ENCODE measurements at places on chromosomes 5 and 9. TPM values are rescaled to one million over a fixed set of nuclear protein-coding genes. Genes with fewer than 3 reads are reported as not detected.

GRCh38 chr9:33294670-33295432, 4.5 kb downstream of the NFX1 start:
- peaks cover 82% of the 10 kb centered on the region for H3K4me1 ChIP-seq
- H3K27ac ChIP-seq = peak overlapping the region; percentile 74

GRCh38 chr5:96035796-96036195, 74.1 kb upstream of the ELL2 start:
- H3K36me3 ChIP-seq = no peaks in the 10 kb centered on the region
- H3K27ac ChIP-seq = no peak overlapping the region
- no peak for DNase-seq

DNA sequence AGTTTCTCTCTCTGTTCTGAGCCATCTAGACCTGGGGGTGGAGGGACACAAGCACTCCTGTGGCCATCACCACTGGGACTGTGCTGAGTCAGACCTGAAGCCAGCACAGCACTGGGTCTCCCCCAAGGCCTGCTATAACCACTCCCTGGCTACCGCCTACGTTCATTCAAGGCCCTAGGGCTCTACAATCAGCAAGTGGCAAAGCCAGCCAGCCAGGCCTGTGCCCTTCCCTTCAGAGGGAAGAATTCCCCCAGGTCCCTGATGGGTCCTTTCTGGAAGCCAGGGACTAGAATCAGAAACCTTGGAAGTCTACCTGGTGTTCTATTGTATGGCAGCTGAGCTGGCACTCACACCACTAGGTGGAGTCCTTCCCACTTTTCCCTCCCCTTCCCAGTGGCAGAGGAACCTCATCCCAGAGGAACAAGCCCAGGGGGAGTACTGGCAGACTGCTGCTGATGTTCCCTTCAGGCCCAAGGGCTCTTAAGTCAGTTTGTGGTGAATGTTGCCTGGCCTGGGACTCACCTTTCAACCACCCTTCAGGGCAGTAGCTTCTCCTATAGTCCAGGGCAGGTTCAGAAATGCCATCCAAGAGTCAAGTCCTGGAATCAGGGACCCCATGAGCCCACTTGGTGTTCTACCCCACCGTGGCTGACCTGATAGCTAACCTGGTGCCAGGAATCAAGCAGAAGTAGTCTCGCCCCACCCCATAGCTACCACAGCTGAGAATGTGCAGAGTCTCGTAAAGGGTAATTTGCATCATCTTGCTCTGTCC, 20.0 kb downstream of the JMY start:
- peak; percentile 70 for DNase-seq
- no peak overlapping the region for H3K4me3 ChIP-seq
- no peak overlapping the region for H3K27ac ChIP-seq
- no peaks in the 10 kb centered on the region for H3K27me3 ChIP-seq

GRCh38 chr9:122879443-122879842, 25.7 kb downstream of the RC3H2 start:
- no peaks in the 10 kb centered on the region for H3K27me3 ChIP-seq
- peaks cover 10% of the 10 kb centered on the region for H3K4me1 ChIP-seq
- no peak overlapping the region for H3K4me3 ChIP-seq
- no peak for DNase-seq
- no peak overlapping the region for H3K27ac ChIP-seq
- peaks cover 52% of the 10 kb centered on the region for H3K36me3 ChIP-seq

GRCh38 chr9:24391095-24391494, 154.6 kb downstream of the IZUMO3 start:
- H3K27ac ChIP-seq = no peak overlapping the region
- DNase-seq = no peak
- no peaks in the 10 kb centered on the region for H3K4me1 ChIP-seq
- no peaks in the 10 kb centered on the region for H3K27me3 ChIP-seq
- no peak overlapping the region for H3K4me3 ChIP-seq
- no peaks in the 10 kb centered on the region for H3K36me3 ChIP-seq

GRCh38 chr5:107820429-107820828, 149.7 kb upstream of the EFNA5 start:
- no peak for DNase-seq
- no peak overlapping the region for H3K4me3 ChIP-seq
- H3K27me3 ChIP-seq = peaks cover 2% of the 10 kb centered on the region
- no peaks in the 10 kb centered on the region for H3K4me1 ChIP-seq

DNA sequence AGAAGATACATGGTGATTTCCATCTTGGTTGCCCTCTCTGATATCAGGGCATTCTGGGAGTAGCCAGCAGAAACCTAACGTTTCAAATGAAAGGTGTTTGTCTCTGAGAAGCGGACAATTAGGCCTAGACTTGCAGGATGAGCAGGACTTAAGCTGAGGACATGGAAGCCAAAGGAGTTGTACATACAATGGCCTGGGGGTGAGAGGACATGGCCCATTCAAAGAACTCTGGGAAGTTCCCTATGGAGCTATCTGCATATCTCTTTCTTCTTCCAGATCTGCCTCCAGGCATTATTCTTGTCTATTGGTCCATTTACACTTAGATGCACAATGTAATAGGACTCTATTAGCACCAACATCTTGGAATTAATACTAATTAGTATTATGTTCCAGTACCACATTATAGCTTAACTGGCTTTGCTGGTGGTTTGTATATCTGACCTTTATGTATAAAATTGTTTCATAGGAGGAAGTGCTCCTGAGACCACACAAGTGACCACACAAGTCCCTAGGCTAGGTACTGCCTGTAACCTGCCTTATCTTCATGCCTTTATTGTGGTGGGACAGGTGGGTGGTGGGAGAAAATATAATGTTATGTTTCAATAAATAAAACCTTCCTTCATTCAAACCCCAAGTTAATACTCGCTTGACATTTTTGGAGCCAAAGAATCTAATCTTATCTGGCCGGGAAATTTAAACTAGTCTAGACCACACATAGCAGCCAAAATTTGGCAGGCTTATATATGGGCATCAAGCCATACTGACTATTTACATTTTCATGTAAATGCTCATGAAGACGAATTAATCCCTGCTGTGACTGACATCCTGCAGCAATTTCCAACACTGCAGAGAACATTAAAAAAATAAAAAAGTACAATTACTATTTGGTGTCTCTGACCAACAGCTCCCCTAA, 52.1 kb upstream of the EQTN start:
- H3K27me3 ChIP-seq = no peaks in the 10 kb centered on the region
- no peak for DNase-seq
- peaks cover 8% of the 10 kb centered on the region for H3K4me1 ChIP-seq
- H3K4me3 ChIP-seq = no peak overlapping the region
- H3K27ac ChIP-seq = no peak overlapping the region

DNA sequence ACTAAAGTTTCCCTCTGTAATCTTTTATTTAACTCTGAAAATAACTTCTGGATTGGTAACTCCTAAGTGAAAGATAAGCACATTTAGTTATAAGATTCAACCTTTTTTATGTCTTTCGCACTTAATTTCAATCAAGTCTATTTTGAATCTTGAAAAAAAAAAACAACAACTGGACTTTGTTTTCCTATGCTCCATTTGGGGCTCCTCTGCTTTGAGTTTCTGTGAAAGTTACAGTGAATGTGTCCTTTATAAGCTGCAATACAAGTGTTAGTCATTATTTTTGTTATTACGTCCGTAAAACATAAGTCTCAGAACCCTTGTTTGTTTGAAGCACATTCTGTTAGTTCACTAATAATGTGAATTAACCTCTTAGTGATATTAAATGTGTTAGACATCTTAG, 276.8 kb downstream of the ADAMTS6 start:
- H3K36me3 ChIP-seq = no peaks in the 10 kb centered on the region
- no peak overlapping the region for H3K27ac ChIP-seq
- DNase-seq = no peak
- no peaks in the 10 kb centered on the region for H3K4me1 ChIP-seq

GRCh38 chr9:127273326-127273725, 8.8 kb downstream of the GARNL3 start:
- H3K36me3 ChIP-seq = no peaks in the 10 kb centered on the region
- H3K4me3 ChIP-seq = no peak overlapping the region
- H3K4me1 ChIP-seq = peaks cover 2% of the 10 kb centered on the region
- no peak overlapping the region for H3K27ac ChIP-seq

GRCh38 chr9:135851748-135852147, 55.6 kb downstream of the CAMSAP1 start:
- H3K36me3 ChIP-seq = peaks cover 25% of the 10 kb centered on the region
- no peak overlapping the region for H3K4me3 ChIP-seq
- H3K27ac ChIP-seq = no peak overlapping the region
- DNase-seq = no peak
- H3K27me3 ChIP-seq = no peaks in the 10 kb centered on the region

- H3K4me3 ChIP-seq = no peak overlapping the region
- H3K4me1 ChIP-seq = no peaks in the 10 kb centered on the region
- no peaks in the 10 kb centered on the region for H3K36me3 ChIP-seq
- peaks cover 11% of the 10 kb centered on the region for H3K27me3 ChIP-seq
- DNase-seq = peak; percentile 38
Measured at GRCh38 chr9:121684381-121685145, 33.1 kb downstream of the DAB2IP start.

- H3K27me3 ChIP-seq = no peaks in the 10 kb centered on the region
- H3K4me3 ChIP-seq = no peak overlapping the region
Measured at GRCh38 chr5:38728029-38728428, 117.8 kb upstream of the OSMR start.

DNA sequence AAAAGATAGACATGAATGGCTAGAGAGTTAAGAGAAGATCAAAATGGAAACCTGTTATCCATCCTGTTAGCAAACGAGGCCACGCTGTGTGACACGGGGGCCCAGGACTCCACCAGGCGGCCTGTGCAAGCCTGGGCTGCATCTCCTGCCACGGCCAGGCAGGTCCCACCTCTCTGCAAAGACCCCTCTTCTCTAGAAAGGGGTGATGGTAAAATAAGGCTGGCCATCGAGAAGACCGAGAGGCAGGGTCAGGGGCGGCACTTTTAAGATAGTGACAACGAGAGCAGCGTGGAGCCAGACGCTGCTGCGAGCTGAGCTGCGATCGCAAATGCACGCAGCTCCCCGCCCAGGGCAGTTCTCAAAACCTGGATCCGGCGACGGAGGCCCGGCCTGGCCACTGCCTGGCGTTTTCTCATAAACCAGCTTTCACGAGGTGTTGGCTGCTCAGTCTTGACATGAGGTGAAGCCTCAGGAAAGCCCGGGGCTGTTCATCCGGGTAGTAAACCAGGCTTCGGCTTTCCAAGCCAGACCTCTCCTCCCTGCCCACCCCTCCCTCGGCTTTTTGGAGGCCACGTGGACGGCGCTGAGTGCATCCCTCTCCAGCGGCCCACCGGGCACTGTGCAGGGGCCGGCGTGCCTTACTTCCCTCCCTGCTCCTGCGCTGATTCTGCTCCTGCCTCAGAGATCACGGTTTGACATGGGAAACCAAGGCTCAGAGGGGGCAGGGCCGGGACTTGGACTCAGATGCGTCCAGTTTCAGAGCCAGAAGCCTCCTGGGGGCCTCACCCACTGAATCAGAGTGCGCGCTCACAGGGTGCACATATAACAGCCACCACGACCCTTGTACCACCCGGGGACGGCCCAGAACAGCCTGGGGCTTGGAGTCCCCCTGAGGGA, 151.6 kb upstream of the PHYKPL start:
- peaks cover 7% of the 10 kb centered on the region for H3K27me3 ChIP-seq
- DNase-seq = no peak
- H3K27ac ChIP-seq = no peak overlapping the region
- H3K36me3 ChIP-seq = no peaks in the 10 kb centered on the region
- H3K4me1 ChIP-seq = no peaks in the 10 kb centered on the region

- H3K36me3 ChIP-seq = no peaks in the 10 kb centered on the region
- H3K27ac ChIP-seq = no peak overlapping the region
- DNase-seq = no peak
- no peak overlapping the region for H3K4me3 ChIP-seq
- no peaks in the 10 kb centered on the region for H3K4me1 ChIP-seq
- H3K27me3 ChIP-seq = peaks cover 2% of the 10 kb centered on the region
Measured at GRCh38 chr9:7520396-7520795, 279.2 kb downstream of the DMAC1 start.

GRCh38 chr5:66518753-66519152, 77.4 kb upstream of the MAST4 start:
- no peaks in the 10 kb centered on the region for H3K27me3 ChIP-seq
- H3K27ac ChIP-seq = no peak overlapping the region
- DNase-seq = no peak
- H3K4me1 ChIP-seq = no peaks in the 10 kb centered on the region
- H3K4me3 ChIP-seq = no peak overlapping the region
- no peaks in the 10 kb centered on the region for H3K36me3 ChIP-seq

- H3K4me1 ChIP-seq = no peaks in the 10 kb centered on the region
- H3K27ac ChIP-seq = no peak overlapping the region
- DNase-seq = no peak
- peaks cover 2% of the 10 kb centered on the region for H3K27me3 ChIP-seq
- no peak overlapping the region for H3K4me3 ChIP-seq
Measured at GRCh38 chr5:82938901-82939725, 138.1 kb downstream of the TMEM167A start.

GRCh38 chr5:80206282-80206681, 49.6 kb downstream of the SERINC5 start:
- H3K27ac ChIP-seq = peak overlapping the region; percentile 88
- no peaks in the 10 kb centered on the region for H3K27me3 ChIP-seq
- no peak for DNase-seq
- peaks cover 21% of the 10 kb centered on the region for H3K36me3 ChIP-seq
- H3K4me1 ChIP-seq = peaks cover 89% of the 10 kb centered on the region

- H3K36me3 ChIP-seq = no peaks in the 10 kb centered on the region
- H3K4me3 ChIP-seq = no peak overlapping the region
- no peaks in the 10 kb centered on the region for H3K27me3 ChIP-seq
- H3K4me1 ChIP-seq = no peaks in the 10 kb centered on the region
Measured at GRCh38 chr5:113678924-113679575, 165.6 kb downstream of the YTHDC2 start.

- no peak for DNase-seq
- H3K4me3 ChIP-seq = no peak overlapping the region
- H3K27me3 ChIP-seq = no peaks in the 10 kb centered on the region
- H3K27ac ChIP-seq = no peak overlapping the region
- H3K4me1 ChIP-seq = no peaks in the 10 kb centered on the region
Measured at GRCh38 chr5:135705941-135706466, 127.2 kb upstream of the CXCL14 start.

DNA sequence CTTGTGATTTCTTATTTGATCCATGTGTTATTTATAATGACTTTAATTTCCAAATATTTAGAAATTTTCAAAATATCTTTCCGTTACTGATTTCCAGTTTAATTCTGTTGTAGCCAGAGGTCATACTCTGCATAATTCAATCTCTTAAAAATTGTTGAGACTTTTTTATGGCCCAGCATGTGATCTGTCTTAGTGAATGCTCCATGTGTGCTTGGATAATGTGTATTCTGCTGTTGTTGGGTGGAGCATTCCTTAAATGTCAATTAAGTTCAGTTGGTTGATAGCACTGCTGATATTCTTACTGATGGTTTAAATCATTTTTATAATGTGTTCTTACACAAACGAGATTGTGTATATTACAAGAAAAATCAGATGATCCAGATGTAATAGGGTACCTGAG, 180.8 kb downstream of the RGS3 start:
- H3K27me3 ChIP-seq = peaks cover 5% of the 10 kb centered on the region
- no peak for DNase-seq
- no peaks in the 10 kb centered on the region for H3K4me1 ChIP-seq
- H3K36me3 ChIP-seq = no peaks in the 10 kb centered on the region

- peaks cover 6% of the 10 kb centered on the region for H3K36me3 ChIP-seq
- peak overlapping the region; percentile 75 for H3K4me3 ChIP-seq
- H3K27me3 ChIP-seq = no peaks in the 10 kb centered on the region
- peaks cover 23% of the 10 kb centered on the region for H3K4me1 ChIP-seq
Measured at GRCh38 chr9:35691757-35692301, 2.1 kb upstream of the TPM2 start.

Gene HAVCR2
- total RNA-seq = 24.3 TPM

Gene TRPM6
- 0.10 TPM for total RNA-seq

Gene VLDLR
- 10.3 TPM for total RNA-seq

Gene FOXD1
- total RNA-seq = 0.38 TPM

Gene IRX2
- total RNA-seq = not detected

Gene OTP
- not detected for total RNA-seq

Gene OGN
- total RNA-seq = not detected

Gene IFNA21
- not detected for total RNA-seq

Gene DNAH5
- not detected for total RNA-seq

All from activated CD4-positive, alpha-beta memory T cell treated with anti-CD3 and anti-CD28 coated beads for 36 hours (primary cell).